ENCODE measurements at places on chromosomes 4 and X.
A peak's percentile ranks its signal among the peaks of the same experiment; 100 is the strongest.

DNA sequence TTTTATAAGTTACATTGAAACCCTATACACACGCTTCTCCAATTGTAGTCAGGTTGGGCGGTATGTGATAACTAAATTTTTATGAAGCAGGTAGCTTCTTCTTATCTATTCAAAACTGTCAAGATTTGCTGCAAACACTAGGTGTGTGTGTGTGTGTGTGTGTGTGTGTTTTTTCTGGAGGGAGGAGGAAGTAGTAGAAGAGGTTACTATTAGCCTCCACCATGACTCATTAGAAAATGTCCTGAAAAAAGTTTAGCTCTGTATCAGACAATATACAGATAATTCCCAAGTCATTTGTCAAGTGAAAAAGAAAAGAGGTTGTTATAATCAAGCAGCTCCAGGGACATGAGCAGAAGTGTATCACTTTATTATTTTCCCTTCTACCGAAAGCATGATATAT is 33.9 kb downstream of the PCDH7 start:
- DNase-seq: no peak

GRCh38 chrX:136049608-136050007 is 64.4 kb downstream of the SLC9A6 start:
- DNase-seq: no peak

DNA sequence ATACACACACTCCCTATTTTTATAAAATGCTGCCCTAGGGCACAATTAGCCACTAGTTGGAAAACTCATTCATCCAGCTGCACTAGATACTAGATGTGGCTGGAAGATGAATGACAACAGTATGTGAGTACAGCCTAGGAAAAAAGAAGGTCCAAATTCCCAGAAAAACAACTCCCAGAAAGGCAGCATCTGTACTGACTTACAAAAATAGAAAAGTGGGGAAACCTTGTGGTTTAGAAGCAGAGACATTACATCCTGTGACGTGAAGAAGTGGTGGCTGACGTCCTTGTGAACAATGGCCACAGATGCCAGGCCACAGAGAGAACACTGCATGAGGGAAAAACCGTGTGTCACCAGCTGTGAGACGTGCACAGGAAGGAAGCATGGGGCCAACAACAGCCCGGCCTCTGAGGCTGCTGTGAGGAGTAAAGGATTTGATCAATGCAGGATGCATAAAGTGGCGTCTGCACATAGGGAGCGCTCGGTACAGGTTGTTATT is 81.2 kb downstream of the SPRY1 start:
- peak; percentile 67 for DNase-seq

DNA sequence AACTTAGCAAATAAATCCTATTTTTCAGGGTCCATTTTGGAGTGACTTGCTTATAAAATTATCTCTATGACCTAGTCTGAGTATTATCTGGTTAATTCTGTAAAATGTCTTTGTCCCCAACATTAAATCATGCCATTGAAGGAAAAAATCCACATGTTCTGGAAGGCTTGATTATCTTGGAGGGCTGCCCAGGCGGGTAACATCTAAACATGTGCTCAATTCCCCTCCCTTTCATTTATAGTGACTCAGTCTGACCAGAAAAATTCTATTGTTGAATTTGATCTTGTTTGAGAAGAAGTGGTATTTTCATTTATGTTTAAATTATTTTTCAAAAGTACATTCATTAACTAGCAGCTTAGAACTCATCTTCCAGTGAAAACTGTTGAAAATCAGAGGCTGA is 55.4 kb upstream of the SLC10A7 start:
- DNase-seq: no peak

DNA sequence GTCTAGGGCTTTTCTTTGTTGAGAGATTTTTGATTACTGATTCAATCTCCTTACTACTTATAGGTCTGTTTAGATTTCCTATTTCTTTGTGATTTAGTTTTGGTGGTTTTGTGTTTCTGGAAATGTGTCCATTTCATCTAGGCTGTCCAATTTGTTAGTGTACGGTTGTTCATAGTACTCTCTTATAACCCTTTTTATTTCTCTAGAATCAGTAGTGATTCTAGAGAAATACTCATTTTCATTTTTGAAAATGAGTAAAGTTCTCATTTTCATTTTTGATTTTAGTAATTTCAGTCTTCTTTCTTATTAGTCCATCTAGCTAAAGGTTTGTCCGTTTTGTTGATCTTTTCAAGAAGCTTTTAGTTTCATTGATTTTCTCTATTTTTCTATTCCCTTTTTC is 7.5 kb downstream of the IL13RA1 start:
- no peak for DNase-seq

DNA sequence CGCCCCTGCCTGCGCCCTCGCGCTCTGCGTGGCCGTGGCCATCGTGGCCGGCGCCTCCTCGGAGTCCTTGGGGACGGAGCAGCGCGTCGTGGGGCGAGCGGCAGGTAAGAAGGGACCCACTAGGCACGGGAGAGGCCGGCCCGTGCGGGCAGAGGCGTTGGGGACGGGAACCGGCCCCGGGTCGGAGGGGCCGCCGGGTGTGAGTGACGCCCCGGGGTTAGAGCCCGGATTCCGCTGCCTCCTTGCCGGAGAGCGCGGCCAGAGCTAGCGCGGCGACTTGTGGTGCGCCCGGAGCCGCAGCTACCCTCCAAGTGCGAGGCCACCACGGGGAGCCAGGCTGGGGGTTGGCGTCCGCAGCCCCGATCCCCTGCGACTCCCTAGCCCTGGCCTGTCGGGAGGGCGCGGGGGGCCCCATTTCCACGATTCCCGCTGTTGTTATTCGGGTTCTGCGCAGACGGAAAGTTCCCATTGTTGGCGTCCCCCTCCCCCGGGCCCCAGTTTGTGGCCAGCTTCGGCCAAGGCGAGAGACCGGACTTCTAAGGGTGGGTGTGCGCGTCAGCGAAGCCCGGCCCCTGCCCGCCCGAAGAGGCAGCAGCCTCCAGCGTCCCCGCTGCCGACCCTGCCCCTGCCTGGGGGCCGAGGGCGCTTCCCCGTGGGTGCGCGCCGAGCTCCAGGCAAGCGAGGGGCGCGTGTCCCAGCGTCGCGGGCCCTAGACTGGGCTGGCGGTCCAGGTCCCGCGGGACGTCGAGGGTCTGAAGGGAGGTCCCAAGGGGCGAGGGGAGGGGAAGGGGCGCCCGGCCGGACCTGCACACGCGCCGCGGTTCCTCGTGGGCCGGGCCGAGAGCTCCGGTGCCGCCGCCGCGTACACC is 1.1 kb downstream of the FGFR3 start:
- peak; percentile 62 for DNase-seq

DNA sequence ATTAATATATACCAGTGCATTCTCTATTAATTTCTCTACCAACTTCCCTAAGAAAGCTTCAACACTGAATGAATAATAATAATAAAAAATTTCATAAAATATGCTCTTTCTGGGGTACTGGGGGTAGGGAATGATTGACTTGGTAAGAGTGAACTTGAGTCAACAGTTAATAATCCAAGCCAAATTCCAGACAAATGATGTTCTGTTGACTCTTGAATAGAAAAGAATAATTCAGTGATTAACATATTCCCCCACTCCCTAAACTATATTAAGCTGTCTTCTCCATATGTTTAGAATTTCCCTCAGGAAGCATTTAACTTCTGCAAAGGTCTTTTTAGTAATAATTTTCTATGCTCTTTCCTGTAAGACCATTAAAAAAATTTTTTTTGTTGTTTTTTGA is 12.3 kb downstream of the PGRMC2 start:
- DNase-seq: no peak

DNA sequence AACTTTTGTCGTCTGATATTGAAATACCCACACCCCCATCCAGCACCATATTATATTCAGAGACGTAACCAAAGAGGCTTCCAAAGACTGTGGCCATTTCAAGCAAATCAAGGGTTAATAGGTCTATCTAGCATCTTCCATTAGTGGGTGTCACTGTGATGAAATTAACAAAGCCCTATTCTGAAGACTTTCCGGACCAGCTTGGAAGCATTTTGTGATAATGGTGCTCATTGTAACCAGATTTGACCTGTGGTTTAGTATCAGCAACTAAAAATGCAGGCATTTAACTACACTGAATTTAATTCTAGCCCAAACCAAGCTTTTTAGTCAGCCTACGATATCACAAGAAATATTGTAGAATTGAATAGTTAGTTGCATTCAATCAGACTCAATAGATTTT is 309.7 kb upstream of the TENM3 start:
- no peak for DNase-seq

DNA sequence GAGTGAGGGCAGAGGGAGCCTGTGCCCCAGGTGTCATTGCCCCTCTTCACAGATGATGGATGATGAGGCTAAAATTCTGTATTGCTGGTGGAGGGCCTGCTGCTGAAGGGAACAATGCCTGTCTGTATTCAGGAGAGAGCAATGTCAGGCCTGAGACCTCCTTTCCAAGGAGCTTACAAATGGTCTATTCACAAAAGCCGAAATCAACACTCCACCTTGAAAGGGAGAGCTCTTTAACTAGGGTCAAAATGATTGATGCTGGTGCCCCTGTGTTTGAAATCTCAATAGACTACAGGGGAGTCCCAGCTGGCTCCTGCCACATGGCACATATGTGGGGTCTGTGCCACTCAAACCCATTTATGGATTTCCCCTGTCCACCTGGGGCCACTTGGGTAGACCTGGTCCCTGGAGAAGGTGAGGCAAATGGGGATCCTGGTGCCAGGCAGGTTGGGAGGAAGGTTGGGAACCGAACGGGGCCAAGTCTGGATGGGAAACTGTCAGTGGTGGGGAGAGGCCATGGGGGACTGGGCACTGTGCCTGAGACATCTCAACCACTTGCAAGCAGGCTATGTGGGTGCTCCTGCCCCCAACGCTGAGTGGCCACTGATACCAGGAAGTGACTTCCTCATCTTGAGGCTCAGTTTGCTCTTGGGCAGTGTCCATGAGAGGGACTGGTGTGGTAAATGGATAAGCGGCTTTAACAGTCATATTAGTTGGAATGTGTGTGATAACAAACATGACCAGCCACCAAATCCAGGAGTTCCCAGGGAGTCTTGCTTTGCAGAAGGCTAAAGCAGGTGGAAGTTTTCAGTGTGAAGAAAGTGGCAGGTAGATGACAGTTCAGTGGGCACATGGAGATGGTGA is 223.8 kb upstream of the PSAPL1 start:
- DNase-seq: no peak

GRCh38 chr4:95627024-95627605 is 78.3 kb upstream of the UNC5C start:
- DNase-seq: no peak

DNA sequence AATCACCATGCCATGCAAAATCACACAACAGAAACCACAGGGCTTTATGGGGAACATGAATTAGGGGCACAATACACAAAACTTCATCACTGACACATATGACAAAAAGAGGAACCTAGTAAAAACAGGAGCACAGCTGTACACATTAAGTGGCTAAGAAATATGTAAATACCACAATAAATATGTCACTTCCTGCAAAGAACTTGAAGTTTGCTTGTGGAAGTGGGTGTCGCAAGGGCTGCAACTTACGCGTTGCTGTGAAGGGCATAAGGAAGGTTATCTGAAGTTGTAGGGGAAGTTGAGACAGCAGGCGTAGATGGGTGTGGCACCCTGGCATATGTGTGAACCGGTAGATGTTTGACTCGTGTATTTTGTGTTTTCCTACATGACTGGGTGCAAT is 42.4 kb downstream of the CLCN4 start:
- DNase-seq: no peak

GRCh38 chrX:68461576-68461975 is 28.3 kb upstream of the OPHN1 start:
- no peak for DNase-seq
